Activated naive CD4-positive, alpha-beta T cell treated with anti-CD3 and anti-CD28 coated beads, Interleukin-2, amount 10 ng/mL, durations not matched to agents 7 days and 5 days (primary cell): ENCODE measurements at places on chromosomes 3 and 15.

- DNase-seq: no peak
Measured at GRCh38 chr3:186048119-186048518, 60.8 kb downstream of the ETV5 start.

- no peak for DNase-seq
Measured at GRCh38 chr3:136193278-136194054, 2.7 kb downstream of the MSL2 start.

- DNase-seq: no peak
Measured at GRCh38 chr3:69212411-69213160, 90.2 kb upstream of the LMOD3 start.

- no peak for DNase-seq
Measured at GRCh38 chr3:55669133-55669532, 182.0 kb upstream of the WNT5A start.

DNA sequence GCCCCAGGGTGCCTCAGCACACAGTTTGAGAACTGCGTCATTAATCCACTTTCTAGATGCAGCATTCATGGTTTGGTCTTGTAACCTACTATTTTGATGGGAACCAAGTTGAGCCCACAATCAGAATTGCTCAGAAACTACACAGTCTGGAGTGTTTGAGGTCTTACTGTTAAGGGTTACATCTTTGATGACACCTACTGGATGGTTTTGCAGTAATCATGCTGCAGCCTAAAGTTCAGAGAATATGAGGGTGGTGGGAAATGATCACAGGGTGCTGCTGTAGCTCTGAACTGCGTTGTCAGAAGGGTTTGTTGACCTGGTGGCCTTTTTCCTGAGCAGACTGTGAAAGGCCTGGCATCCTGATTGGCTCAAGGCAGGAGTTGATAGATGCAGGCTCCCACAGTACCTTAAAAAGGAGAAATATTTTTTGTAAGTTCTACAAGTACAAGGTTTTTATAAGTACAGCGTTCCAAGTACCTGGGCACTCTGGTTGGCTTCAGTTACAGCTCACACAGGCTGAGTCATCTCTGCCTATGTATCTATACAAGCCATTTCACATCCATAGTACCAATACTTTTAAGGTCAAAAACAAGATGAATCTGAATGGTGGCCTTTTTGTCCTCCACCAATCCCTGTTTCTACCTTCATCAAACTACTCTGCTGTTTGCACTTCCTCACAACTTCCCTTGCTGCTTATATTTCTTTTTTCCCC lies 60.5 kb upstream of the ACKR4 start:
- no peak for DNase-seq

GRCh38 chr15:29125382-29126207 lies 144.0 kb downstream of the NSMCE3 start:
- no peak for DNase-seq

GRCh38 chr3:49004352-49005302 lies 2.6 kb upstream of the WDR6 start:
- no peak for DNase-seq

GRCh38 chr3:194032828-194033435 lies 103.0 kb upstream of the HES1 start:
- DNase-seq: no peak

GRCh38 chr3:150170852-150171520 lies 200.3 kb upstream of the PFN2 start:
- DNase-seq: no peak
